ENCODE measurements at places on chromosomes 12 and 14.

DNA sequence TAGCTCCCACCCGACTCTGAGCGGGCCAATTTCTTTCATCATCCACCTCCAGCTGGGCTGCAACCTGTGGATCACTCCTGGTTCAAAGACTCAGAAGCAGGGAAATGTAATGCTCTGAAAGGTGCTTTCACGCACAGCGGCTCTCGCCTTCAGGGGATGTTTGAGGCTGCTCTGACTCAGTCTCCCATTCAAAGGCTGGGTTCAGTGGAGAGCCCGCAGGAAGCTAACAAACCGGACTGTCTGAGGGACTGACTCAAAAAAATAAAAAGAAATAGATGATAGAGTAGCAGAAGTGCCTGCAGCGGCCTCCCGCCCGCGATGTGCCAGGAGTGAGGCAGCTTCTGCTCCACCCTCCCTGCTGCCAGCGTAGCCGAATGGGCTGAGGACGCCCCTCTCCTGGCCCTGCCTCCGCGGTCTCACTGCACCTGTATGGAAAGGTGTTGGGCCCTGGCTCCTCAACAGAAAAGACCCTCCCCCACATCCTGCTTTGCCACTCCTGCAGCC, 98.0 kb downstream of the GCH1 start:
- DNase-seq: no peak

DNA sequence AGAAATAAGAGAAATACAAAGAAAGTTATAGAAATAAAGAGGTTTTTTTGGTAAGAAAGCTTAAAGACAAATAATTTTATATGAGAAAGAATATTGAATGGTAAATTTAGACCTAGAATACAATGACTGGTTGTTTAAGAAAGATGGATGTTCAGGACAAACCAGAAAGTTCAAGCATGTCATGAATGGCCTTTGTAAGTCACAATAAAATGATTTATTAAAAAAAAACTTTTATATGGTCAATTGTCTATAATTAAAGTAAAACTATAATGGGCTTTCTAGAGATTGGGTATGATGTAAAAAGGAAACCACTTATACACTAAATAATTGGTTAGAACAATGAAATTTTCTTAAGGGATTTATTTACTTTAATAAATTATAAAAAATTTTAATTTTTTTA, 19.8 kb upstream of the CAPRIN2 start:
- no peak for DNase-seq

DNA sequence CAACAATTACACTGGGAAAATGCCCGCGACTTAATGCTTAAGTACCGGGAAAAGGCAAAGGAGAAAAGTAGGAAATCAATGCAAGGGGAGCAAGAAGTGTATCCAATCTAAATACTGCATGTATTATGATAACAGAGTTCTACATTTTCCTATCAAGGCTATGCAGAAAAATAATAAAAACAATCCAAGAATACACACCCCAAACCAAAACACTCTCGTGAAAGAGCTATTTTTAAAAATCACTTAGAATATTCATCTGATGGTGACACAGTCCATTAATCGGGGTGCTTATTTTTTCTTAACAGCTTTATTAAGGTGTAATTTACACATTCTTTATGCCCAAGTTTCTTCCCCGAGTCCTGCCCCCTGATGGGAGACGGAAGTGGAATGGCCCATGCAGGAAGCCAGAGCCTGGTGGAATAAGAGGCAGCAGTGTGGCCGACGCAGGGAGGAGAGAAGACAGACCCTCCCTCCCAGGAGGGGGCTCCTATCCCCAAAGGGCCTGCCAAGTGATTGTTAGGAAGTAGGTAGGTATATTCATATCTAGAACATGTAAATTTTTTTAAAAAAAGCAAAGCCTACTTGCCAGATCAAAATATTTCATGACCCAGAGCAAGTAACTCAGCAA, 174.3 kb downstream of the FOXN3 start:
- no peak for DNase-seq

GRCh38 chr14:89377544-89377943, 39.5 kb downstream of the FOXN3 start:
- no peak for DNase-seq

GRCh38 chr14:105021656-105022275, 883 bp upstream of the CDCA4 start:
- peak; percentile 9 for DNase-seq

GRCh38 chr12:85626784-85627171, 209.4 kb downstream of the RASSF9 start:
- no peak for DNase-seq

GRCh38 chr14:85088192-85088591, 441.8 kb upstream of the FLRT2 start:
- no peak for DNase-seq

- DNase-seq: no peak
Observed at GRCh38 chr12:9405886-9406563, 197.8 kb upstream of the PZP start.

GRCh38 chr12:65517656-65518210, 239.2 kb downstream of the MSRB3 start:
- DNase-seq: no peak

DNA sequence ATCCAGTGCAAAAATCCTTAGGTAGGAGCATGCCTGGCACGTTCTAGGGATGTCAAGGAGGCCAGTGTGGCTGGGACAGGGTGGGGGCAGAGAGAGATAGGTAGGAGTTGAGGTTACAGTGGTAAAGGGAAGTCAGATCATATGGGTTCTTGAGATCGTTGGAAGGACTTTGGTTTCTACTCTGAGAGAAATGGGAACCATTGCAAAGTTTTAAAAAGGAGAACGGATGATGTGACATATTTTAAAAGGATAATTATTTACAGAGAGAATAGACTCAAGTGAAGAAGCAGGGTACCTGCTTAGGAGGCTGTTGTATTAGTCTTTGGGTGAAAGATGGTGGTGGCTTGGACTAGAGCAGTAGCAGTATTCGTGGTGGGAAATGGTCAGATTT, 47.6 kb upstream of the ATP2B1 start:
- DNase-seq: no peak

- no peak for DNase-seq
Observed at GRCh38 chr14:30420515-30420914, 138.4 kb upstream of the G2E3 start.

GRCh38 chr14:33711811-33712216, 239.1 kb downstream of the EGLN3 start:
- no peak for DNase-seq

GRCh38 chr12:25771041-25771440, 187.4 kb upstream of the RASSF8 start:
- no peak for DNase-seq

DNA sequence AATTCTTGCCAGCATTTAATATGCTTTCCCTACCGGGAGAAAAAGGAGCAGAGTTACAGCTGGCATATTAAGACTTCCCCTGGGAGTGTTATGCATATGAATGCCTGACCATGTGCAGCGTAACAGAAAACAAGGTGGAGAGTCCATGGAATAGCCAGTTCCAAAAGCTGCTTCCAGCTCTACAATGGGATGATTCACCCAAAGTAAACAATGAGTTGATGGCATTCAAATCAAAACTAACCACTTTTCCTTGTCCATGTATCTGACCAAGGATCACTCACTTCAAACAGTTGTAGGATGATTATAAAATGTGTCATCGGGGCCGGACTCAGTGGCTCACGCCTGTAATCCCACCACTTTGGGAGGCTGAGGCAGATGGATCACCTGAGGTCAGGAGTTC, 48.1 kb upstream of the BICDL1 start:
- no peak for DNase-seq

DNA sequence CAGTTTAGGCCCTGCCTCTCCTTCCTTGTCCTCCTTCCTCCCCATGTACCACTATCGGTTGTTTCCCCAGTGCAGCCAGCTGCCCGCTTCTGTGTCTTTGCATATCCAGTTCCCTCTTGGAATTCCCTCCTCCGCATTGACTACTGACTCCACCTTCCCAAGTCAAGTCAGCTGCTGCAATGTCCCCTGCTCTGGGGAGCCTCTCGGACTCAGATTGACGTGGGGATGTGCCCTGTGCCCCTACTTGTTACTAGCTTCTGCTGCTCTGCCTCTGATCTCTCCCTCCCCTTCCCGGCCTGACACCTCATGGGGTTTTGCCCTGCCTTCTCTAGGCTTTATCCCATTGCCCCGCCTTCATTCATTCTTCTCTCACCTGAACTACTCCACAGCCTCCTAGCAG, 2.1 kb upstream of the CD9 start:
- no peak for DNase-seq

- no peak for DNase-seq
Observed at GRCh38 chr12:94640134-94640928, 10.0 kb downstream of the TMCC3 start.

GRCh38 chr14:93994919-93995682, 2.0 kb upstream of the CCDC197 start:
- no peak for DNase-seq

DNA sequence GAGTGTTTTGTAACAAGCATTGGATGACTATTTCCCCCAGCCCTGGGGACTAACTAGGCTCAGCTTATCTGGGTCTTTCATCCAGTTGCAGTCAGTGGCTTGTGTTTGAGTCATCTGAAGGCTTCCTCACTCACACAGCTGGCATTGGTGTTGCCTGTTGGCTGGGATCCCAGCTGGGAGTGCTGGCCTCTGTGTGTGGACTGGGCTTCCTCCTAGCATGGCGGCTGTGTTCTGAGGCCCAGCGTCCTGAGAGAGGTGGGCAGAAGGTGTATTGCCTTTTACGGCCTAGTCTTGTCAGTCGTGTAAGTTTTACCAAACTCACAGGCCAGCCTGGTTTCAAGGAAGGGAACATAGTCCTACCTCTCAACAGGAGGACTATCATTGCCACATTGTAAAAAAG, 28.3 kb upstream of the PPP2R5C start:
- no peak for DNase-seq

DNA sequence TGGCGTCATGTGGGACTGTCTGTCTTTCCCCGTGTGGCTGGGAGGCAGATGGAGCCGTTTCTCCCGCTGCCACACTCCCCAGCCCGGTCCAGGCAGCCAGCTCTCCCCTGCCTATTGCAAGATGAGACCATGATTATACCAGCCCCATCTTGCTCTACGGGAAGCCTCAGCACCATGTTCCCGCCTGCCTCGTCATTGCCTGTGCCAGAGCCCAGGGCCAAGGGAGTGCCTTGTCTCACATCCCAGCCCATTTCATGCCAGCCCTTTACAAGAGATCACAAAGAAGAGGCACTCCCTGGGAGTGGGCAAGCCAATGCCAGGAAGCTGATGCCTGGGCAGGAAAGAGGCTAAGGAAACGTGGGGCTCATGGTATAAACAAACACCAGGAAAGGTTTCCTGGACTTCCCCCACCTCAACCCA, 23.9 kb downstream of the GPR68 start:
- DNase-seq: no peak

DNA sequence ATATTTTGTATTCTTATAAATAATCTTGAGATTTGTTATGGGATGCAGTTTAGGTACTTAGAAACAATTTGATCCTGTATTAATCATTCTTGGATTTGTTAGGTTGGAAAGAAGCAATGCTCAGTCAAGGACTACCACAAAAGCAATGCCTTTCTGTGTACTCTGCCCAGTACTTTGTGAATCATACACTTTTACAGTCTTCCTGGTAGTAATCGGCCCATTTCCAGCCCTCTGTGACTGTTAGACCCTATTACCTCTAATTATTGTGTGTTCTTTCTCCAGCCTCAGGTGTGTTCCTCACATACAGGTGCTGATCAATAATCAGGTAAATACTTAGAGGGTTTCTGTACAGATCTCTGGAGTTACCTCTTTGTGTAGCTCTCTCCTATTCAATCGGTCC, 609.0 kb downstream of the KCNH5 start:
- DNase-seq: no peak

DNA sequence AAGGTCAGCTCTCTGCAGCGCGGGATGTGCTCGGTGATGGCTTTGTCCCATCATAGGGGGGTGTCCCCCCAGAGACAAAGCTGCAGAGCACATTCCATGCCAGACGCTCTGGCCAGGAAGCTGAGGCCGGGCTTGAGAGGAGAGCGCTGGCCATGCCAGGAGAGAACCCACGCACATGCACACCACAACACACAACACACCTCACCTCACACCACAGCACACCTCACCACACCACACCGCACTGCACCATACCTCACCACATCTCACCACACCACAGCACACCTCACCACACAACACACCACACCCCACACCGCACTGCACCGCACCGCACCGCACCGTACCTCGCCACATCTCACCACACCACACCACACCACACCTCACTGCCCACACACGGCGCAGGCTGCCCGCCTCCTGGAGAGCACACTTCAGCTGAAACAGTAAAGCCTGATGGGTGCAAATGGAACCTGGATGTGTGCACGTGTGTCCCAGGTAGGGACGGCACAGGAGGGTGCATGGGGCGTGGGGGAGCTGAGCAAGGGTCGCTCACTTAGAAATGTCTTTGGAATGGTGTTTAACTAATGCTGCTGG, 10.8 kb downstream of the ANKRD9 start:
- DNase-seq: no peak

- DNase-seq: no peak
Observed at GRCh38 chr14:53993920-53994607, 37.4 kb upstream of the BMP4 start.

DNA sequence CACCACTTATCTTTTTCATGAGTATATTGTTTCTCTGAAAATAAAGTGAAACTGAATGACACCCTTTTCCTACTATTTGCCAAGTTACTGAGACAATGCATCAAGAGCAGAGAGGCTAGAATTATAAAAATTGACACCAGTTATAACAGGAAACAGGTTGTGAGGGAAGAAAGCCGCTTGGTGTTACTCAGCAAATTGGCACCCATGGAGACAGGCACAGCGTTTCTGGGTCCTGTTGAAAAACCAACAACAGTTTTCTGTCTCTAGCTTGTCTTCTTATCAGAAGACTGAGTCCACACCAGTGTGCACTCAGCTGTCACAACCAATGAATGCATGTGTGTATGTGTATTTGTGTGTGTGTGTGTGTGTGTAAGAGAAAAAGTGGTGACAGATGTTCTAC, 267.7 kb downstream of the KCNH5 start:
- no peak for DNase-seq

GRCh38 chr12:100986595-100987547, 192.3 kb downstream of the ANO4 start:
- DNase-seq: no peak

GRCh38 chr12:45598761-45599160, 130.7 kb upstream of the ARID2 start:
- DNase-seq: no peak

GRCh38 chr12:46462641-46463355, 90.2 kb upstream of the SLC38A2 start:
- no peak for DNase-seq

GRCh38 chr14:100714258-100714892, 12.3 kb upstream of the DLK1 start:
- DNase-seq: no peak

DNA sequence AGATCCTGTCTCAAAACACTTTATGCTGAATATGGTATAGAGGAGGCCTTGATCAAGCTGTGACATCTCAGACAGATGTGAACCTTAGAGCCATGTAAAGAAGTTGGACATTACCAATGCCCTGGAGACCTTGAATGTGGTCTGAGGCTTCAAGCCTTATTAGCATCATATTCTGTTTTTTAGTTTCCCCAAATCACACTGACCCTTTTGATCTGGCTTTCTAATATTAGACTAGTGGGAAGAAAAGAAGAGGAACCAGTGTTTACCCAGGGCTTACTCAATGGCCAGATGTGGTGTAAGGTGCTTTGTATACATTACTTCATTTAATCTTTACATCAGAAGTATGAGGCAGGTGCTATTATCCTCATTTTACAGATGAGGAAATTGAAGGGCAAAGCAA, 10.6 kb upstream of the TBPL2 start:
- no peak for DNase-seq

GRCh38 chr12:28172434-28173030, 17.7 kb upstream of the CCDC91 start:
- DNase-seq: no peak
